Choroid plexus epithelial cell (primary cell): ENCODE measurements at places on chromosomes 7 and 10.

GRCh38 chr10:119677904-119678755 is 26.9 kb downstream of the BAG3 start:
- no peak for DNase-seq

DNA sequence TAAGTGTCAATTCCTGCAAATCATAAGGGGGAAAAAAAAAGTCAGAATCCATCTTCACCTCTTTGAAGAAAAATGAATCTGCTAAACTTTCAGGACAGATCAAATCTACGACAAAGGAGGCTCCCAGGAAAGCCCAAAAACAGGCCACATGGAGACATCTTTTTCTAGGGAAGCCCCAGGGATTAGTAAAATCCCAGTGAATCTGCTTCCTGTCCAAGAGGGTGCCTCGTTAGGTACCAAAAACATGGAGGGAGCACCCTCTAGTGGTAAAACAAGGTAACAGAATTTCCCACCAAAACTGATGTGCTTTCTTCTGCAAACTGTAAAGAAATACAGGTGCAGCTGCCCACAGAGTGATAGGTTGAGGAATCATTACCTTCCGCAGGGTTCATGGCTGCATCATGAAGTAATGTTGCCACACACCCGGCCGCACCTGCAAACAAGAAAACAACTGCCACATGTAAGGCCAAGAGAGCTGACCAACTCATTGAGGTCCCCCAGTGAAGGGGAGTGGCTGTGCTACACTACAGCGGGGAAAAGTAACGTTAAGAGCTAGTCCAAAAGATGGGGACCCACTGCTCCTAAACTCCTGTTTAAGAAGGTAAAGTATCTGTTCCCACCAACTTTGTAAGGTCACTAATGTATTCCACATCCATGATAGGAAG is 7.9 kb downstream of the SLC25A28 start:
- DNase-seq: peak; percentile 76

- DNase-seq: no peak
Observed at GRCh38 chr10:79189853-79190435, 121.2 kb downstream of the ZMIZ1 start.

GRCh38 chr7:11448323-11448722 is 383.7 kb downstream of the THSD7A start:
- DNase-seq: no peak

DNA sequence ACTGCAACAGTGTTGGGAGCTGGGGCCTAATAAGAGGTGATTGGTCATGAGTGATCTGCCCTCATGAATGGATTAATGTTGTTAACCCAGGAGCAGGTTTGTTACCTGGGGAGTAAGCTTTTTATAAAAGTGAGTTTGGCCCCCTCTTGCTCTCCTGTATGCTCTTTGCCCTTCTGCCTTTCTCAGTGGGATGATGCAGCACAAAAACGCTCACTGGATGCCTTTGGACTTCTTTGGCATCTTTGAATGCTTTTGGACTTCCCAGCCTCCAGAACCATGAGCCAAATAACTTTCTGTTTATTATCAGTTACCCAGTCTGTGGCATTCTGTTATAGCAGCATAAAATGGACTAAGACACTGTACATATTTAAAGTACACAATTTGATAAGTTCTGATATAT is 48.5 kb downstream of the CCDC71L start:
- DNase-seq: no peak

GRCh38 chr7:75691793-75692543 is 46.8 kb downstream of the HIP1 start:
- no peak for DNase-seq

GRCh38 chr7:102444961-102445673 is 11.7 kb downstream of the ORAI2 start:
- no peak for DNase-seq

DNA sequence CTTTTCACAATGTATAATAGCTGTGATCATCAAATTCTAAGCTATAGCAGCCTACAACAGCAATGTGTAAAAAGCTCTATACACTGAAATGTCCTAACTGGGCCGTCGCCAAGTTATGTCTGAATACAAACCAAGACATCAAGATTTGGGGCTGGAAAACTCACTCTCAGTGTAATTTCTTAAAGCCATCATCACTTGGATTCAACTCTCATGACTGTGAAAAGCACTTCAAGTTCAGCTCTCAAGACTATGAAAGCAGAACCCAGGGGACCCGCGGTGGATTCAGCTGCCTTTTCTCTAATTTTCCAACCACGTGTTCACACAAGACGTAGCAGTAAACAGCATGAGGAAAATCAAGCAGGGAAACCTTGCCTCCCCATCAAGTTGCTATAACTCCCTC is 15.8 kb upstream of the ZNRF2 start:
- no peak for DNase-seq

DNA sequence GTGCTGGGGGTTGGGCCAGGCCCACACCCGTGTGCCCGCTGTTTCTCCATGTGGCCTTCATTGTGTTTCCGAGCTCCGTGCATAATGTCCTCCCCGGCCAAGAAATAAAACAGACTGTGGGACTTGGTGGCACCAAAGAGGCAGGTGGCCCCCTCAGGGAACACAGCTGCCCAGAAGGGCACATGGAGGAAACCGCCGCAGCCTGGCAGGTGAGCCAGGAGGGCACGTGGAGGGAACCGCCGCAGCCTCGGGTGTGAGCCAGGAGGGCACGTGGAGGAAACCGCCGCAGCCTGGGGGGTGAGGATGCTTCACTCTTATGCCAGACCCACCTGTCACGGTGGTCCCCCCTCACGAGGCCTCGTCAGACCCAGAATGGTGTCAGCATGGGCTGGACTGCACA is 288.7 kb downstream of the WDR37 start:
- no peak for DNase-seq

GRCh38 chr7:102220229-102220850 is 66.3 kb upstream of the SH2B2 start:
- peak; percentile 11 for DNase-seq

- DNase-seq: no peak
Observed at GRCh38 chr7:50530766-50531165, 34.4 kb downstream of the DDC start.

- DNase-seq: no peak
Observed at GRCh38 chr7:42674541-42674940, 237.3 kb downstream of the C7orf25 start.

DNA sequence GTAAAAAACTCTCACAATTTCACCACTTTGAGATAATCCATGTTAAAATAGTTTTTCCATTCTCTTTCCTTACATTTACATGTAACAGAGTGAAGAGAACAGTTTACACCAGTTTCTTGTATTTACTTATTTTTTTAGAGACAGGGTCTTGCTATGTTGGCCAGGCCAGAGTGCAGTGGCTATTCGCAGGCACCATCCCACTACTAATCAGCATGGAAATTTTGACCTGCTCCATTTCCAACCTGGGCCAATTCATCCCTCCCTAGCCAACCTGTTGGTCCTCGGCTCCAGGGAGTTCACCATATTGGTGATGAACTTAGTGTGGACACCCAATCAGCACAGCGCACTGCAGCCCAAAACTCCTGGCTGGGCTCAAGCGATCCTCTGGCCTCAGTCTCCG is 74.1 kb downstream of the LYZL2 start:
- DNase-seq: no peak

DNA sequence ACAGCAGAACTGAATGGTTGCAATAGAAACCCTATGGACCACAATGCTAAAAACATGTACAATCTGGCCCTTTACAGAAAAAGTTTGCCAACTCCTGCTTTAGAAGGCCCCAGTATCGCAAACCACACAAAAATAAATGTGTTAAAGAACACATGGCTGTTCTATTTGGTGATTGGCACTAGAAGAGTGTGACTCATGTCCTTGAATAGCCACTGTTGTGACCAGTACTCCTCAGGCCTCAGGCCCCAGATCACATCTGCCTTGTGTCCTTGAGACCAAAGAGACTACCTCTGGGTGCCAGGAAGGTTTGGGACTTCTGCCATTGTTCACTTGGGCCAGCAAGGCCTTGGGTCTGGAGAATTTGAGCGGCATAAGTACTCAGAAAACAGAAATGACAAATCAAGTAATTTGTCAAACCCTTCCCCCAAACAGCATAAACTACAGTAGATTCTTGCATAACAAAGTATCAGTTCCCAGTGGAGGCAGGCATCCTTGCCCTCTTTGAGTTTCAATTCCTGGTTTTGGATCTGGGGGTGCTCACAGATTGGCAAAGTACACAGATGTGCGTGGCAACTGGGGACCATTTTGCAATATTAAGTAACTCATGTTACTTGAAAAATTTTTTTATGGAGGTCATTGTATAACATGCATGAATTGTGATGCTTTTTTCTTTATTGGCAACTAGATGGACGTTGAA is 50.2 kb downstream of the MTURN start:
- DNase-seq: no peak

DNA sequence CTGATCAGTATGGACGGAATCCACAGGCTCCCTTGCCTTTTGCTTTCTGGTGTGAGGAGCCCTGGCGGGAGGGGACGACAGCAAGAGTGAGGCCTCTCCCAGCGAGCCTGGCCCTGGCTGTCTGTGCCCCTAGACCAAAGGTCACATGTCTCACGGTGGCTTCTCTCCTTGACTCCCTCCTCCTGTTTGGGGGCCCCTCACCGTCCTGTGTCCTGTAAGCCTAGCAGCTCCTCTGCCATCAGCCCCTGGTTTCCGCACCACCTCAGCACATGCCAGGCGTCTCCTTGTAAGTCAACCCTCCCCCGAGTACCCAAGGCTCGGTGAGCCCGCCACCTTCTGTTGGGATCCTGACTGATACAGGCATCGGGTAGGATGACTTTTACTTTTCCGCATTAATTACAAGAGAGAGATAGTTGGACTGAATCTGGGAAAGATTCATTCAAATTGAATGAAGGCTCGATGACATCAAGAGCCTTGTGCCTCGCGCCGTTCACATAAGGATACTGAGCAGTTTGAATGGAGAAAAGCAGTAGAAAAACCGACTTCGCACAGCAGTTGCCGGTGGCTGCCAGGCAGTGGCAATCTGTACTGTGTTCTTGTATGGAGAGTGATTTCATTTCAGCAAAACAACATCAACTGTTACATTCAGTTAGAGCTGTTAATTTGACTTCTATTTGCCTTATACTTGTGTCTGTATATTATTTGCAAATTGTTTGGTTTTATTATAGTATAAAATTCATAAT is 119.8 kb downstream of the XRCC2 start:
- DNase-seq: no peak

DNA sequence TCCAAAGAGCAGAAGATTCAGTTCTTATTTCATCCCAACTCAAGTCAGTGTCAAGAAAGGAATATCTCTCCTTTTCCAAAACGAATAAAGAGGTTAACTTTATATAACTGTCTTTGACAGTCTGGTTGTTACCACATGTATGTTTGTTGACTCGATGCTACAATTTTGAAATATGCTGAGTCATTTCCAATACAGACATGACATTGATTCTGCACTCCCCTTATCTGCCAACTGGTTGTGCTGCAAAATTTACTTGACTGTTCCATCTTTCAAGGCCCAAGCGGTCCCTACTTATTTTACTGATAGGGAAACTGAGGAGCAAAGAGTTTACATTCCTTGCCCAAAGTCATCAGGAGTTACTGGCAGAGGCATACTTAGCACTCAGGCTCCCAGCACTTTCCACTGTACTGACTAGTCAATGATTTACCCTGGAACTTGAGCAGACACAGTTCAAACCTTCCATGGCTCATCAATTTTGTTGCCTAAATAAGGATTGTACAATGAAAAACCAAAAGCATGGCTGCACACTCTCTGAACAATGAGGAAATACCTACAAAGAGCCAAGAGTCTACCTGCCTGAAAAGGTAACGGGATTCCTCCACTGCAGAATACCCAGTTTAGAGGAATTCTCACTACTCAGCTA is 52.8 kb downstream of the ABLIM1 start:
- DNase-seq: peak; percentile 4

- DNase-seq: no peak
Observed at GRCh38 chr10:71084061-71084817, 128.1 kb upstream of the UNC5B start.

- no peak for DNase-seq
Observed at GRCh38 chr10:3357737-3358136, 185.2 kb upstream of the PITRM1 start.

GRCh38 chr10:99548041-99548530 is 15.3 kb downstream of the NKX2-3 start:
- peak; percentile 23 for DNase-seq

GRCh38 chr10:91032611-91033206 is 111.8 kb upstream of the ANKRD1 start:
- DNase-seq: peak; percentile 89

DNA sequence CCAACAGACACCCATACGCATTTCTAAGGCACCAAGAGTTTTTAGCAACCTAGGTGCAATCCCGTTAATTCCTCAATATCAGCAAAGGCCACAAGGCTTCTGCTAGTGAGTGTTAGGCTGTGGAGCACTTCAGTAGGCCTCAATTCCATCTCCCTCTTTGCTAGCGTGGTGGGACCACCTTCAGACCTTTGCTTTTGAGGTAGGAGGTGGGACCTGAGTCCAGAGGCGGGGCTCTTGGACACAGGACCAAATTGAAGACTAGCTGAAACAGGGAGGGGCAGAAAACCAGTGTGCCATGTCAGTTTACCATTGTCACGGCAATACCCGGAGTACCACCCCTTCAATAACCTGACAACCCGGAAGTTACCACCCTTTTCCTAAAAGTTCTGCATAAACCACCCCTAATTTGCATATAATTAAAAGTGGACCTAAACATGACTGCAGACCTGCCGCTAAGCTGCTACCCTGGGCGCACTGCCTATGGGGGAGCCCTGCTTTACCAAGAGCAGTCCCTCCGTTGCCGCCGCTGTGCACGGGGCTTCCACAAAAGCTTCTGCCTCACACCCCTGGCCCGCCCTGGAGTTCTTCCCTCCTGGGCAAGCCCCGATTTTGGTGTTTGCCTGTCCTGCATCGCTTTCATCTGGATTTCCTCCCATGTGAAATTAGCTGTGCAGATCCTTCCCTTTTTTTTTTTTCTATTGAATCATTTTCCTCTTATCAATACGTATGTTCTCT is 41.1 kb upstream of the EN2 start:
- DNase-seq: no peak

DNA sequence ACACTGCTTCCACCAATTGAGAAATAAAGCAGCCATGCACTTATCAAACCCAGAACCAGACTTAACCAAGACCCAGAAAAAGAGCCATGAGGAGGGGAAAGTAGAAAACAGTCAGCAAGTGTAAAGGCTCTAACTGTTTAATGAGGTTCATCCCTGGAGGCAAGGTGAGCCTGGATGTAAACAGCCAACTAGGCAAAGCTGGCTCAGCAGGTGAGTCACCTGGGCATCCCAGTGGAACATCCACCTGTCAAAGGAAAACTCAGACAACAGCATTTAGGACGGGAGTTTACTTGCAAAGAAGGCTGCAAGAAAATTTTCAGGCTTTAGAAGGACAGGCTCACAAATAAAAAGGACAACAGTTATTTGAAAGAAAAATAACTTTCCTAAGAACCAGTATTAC is 153.0 kb downstream of the SNX13 start:
- no peak for DNase-seq

GRCh38 chr7:55113760-55114540 is 95.1 kb downstream of the EGFR start:
- DNase-seq: no peak
